Right lobe of liver (tissue), 6 donors: ENCODE measurements at places on chromosomes 4 and X.

DNA sequence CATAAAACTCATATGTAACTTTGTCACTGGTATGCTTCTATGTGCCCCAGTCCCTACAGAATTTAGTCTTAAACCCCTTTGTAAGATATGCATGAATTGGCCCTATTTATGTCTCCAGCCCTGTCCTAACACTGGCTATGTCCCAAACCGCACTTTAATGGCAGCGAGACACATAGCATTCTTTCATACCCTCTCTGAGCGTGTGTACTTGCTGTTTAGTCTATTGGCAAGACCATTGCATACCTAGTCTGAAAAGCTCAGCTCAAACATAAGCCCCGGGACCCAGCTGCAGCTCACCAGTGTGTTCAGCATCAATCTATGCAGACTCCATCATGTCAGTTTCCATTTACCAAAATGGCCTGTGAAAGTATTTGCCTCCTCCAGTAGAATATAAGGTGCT lies 1018.4 kb upstream of the TENM3 start:
- DNase-seq: no peak

DNA sequence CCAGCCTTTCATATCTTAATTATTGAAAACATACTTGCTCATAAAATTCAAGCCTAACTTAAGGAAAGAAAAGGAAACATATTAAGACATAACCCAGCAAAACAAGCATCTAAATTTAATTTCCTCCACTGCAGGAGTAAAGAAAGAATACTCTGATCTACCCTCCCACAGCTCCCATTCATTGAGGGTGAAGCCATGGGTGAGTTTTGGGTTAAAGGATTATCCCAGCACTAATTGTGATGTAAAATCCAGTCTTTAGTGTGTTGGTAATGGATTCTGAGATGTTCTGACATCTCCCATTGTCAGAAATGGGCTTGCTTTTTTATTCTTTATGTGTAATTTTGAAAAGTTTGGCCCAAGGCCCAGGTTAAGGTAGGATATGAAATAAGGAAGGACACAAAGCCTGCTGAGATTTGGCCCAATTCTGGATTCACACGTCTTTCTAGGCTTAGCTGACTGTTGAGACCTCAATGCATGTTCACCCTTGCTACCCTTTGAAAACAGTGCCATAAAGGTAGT lies 50.4 kb downstream of the SPARCL1 start:
- DNase-seq: no peak

GRCh38 chr4:825971-826330 lies at the start of gene CPLX1:
Gene CPLX1, minus strand, starts transcription at chr4:826129. Its CDS starts 1,607 bp downstream, at chr4:824522.
- no peak for DNase-seq

GRCh38 chrX:130125091-130125874 lies 15.0 kb upstream of the ELF4 start:
- no peak for DNase-seq

DNA sequence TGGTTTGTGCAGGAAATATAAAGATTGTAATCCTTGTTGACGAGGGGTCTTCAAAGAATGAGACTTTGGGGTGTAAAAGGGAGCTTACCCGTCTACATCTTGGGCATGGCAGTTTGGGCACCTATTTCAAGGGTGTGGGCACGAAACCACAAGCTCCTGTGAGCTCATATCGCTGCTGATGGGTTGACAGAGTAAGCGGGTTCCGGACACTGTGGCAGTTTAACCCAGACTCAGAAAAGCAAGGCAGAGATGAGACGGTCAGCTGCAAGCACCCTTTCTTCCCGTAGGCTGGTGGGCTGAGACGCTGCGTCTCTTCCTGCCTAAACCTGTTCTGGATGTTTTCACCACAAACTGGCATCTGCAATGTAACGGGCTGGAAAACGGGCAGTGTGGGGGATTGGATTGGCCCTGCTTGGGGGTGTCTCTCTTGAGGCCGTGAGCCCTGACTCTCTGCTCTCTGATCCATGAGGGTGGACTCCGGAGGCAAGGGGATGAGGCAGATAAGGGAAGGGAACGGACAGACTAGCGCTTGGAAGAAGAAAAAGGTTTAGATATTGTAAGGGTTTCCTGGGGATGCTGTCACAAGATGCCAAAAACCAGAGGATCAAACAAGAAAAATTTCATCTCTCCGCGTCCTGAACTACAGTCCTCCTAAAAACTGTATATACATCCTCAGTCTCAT lies 237.5 kb downstream of the SHOX start:
- no peak for DNase-seq

GRCh38 chrX:18348047-18348446 lies 6.4 kb downstream of the SCML2 start:
- DNase-seq: no peak

DNA sequence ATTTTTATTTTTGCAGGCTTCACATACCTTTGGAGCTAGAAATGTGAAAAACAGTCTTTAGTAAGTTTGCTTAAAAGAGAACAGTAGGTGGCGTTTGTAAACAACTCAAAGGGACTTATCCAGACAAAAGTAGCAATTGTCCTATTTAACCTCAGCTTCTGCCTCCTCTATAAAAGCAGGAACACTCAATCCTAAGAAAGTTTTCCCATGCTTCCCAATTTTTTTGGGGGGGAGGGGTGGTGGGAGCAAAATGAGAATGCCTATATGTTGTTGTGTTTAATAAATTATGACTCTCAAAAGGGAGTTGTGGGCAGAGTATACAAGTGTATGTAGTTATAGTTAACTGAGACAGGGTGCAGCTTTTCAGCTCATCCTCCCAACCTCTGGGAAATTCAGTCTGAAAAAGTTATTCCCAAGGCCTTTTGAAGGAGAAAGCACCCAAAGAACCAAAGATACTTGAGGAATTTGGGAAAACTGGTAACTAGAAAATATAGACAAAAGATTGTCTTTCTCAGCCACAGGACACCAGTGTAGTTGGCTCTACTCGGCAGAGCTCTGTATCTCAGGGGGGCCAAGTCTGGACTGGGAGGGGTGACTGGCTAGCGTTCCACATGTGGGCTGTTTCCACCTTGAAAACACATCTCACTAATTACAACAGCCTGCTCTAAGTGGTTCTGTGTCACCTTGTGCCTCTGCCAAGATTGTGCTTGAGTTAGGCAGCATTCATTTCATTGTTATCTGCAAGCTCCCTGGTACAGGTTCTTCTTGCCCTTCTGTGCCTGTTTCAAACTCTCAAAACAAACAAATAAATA lies 2.8 kb downstream of the SFRP2 start:
- no peak for DNase-seq

GRCh38 chrX:132615391-132616131 lies 126.7 kb upstream of the MBNL3 start:
- DNase-seq: no peak

GRCh38 chr4:152646221-152646620 lies 33.6 kb downstream of the TMEM154 start:
- DNase-seq: no peak

- peak; percentile 59 for DNase-seq
Observed at GRCh38 chr4:38071801-38072431, 111.7 kb downstream of the PTTG2 start.

DNA sequence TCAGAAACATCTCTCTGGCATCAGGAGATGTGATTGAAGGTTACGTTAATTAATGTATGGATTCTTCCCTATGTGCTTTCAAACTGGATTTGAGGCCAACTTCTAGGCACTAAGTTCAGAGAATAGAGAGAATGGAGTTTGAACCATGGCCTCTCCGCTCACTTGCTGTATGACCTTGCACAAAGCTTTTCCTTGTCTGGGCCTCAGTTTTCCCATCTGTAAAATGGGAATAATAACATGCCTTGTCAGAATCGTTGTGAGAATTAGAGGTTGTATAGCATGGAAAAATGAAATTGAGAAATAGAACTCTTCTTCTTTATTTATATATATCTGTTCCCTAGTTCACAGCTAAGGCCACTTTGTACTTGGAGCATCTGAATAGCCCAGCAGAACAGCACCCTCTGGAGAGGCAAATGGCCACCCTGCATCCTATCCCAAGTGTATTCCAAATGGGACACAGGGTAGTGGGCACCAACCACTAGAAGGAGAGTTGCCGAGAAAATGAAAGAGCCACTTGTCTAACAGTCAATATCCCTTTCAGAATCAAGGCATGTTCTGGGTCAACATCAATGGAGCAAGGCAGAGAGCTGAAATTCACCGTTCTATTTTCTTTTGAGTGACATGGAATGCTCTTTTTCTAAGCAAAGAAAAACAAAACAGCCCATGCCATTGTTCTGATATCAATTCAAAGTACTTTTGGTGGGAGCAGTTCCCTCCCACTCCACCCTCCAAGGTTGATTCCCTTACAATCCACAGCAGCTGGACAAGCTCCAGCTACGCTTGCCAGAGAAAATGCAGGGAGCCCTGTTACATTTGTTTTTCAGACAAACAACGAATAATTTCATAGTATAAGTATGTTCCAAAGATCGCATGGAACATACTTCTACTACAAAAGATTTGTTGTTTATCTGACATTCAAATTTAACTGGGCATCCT lies 23.3 kb upstream of the MTM1 start:
- DNase-seq: no peak

DNA sequence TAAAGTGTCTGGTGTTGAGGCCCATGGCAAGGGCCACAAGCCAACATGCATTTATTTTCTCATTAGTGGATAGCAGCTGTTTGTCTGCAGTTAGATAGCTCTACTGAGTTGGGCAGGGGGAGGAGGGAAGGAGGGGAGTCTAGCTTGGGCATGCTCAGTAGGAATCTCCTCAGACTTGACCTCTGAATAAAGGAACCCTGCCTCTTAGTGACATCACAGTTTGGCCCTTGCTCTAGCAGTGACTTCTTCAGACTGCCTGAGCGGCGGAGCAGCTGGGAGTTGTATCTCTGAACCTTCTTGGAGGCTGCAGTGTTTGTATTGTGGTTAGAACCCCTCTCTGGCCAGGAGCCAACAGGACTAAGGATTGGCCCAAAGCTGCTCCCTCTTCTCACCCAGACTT lies 57.4 kb downstream of the BCORL1 start:
- DNase-seq: no peak

DNA sequence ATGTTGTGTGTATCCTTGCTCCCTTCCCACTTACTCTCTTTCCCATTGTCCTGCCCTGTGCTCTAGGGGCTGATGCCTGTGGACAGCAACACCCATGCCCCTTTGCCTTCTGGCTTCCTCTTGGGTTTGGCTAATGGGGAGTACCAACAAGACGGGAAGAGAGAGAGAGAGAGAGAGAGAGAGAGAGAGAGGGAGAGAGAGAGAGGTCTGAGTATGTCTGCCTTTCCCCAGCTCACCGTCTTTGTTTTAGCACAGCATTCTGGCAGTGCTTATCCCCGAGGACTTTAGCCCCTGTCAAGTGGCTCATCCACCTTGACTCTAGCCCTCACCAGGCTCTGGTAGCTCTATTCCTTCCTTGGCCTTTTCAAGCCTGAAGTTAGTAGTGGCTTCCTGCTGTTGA lies 128.0 kb downstream of the SLC4A4 start:
- DNase-seq: no peak

- no peak for DNase-seq
Observed at GRCh38 chr4:26916195-26916594, 55.6 kb downstream of the STIM2 start.

DNA sequence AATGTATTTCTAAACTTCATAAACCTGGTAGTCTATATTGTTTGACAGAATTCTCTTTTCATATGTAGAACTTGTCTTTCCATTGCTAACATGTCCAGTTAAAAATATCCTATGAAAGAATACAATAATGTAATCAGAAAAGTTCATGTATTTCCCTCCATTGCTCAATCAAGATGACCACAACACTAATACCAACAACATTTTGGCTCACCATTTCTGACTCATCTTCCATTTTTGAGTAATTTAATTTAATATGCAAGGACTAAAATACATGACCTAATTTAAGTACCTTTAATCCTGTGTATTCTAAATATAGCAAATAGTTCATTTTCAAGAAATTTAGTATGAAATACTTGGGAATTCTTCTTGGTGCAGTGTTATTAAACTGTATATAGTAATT lies 239.5 kb upstream of the GPC4 start:
- no peak for DNase-seq

- DNase-seq: no peak
Observed at GRCh38 chr4:187972135-187972534, 23.4 kb upstream of the ZFP42 start.

GRCh38 chrX:18956303-18957032 lies 27.4 kb downstream of the PHKA2 start:
- DNase-seq: no peak

- no peak for DNase-seq
Observed at GRCh38 chr4:180284267-180284666, 1958.9 kb upstream of the TENM3 start.

- no peak for DNase-seq
Observed at GRCh38 chr4:113404167-113404571, 354.7 kb downstream of the ANK2 start.

DNA sequence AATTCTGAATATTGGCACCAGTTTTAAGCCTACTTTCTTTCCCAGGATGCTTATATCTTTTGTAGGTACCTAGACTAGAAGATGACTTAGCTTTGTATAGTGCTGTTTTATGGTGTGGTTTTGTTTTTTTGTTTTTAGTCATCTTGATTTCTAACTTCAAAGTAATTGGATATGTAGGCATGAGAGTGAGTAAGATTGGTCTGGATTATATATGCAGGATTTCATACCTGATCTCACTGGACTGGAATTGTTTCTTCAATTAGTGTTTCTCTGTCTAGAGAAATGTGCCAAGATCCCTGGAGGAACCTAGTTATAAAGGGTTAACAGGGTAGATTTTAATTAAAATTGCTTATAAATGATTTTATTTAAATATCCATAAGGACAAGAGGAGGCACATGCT lies 23.1 kb downstream of the NAP1L5 start:
- no peak for DNase-seq

- DNase-seq: no peak
Observed at GRCh38 chr4:149605601-149606378, 209.9 kb downstream of the IQCM start.

DNA sequence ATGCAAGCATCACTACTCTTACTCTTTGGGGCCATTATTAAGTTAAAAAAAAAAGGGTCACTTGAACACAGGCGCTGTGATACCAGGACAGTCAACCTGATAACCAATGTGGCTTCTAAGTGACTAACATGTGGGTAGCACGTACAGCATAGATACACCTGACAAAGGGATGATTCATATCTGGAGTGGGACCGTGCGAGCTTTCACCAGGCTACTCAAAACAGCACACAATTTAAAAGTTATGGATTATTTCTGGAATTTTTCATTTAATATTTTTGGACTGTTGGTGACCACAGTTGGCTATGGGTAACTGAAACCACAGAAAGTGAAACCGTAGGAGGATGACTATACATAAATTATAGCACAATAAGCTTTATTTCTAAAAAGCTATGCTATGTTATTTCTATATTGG lies 113.8 kb upstream of the STIM2 start:
- DNase-seq: no peak

DNA sequence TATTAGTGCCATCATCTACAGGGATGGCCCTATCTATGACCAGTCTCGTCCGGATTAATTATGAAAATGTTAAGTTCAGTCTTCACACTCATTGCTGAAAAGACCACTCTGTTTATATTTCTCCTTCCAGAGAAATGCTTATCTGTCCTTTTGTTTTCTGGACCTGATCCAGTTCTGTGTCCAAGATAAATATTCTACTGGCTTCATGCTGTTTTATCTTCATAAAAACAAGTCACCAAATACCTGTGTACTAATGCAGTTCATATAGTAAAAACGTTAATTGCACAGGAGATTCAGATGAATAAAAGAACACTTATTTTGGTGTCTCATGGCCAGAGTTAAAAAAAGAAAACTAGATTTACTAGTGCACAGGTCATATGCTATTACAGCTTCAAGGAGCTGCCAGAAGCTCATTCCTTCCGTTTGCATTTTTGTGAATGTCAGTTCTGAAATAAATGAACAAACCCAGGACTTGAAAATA lies 17.3 kb downstream of the FNIP2 start:
- DNase-seq: no peak

- DNase-seq: no peak
Observed at GRCh38 chrX:119516157-119516702, 48.0 kb downstream of the SLC25A5 start.

GRCh38 chr4:41683326-41683725 lies 65.2 kb downstream of the PHOX2B start:
- DNase-seq: no peak
